ENCODE measurements at places on chromosomes 6 and 20. TPM values are rescaled to one million over a fixed set of nuclear protein-coding genes. Genes with fewer than 3 reads are reported as not detected.

DTNBP1 gene
- total RNA-seq: 8.1 TPM

LY86 gene
- total RNA-seq: not detected

ADTRP gene
- 5.3 TPM for total RNA-seq

PABPC1L gene
- 2.9 TPM for total RNA-seq

GPR31 gene
- total RNA-seq: not detected

PPP1R3G gene
- 0.32 TPM for total RNA-seq

C20orf204 gene
- total RNA-seq: 3.0 TPM

DPPA5 gene
- total RNA-seq: not detected

REM1 gene
- not detected for total RNA-seq

SLC16A10 gene
- total RNA-seq: not detected

SPATS1 gene
- not detected for total RNA-seq

GABRR1 gene
- total RNA-seq: not detected

MMUT gene
- total RNA-seq: 17.2 TPM

PKIB gene
- total RNA-seq: 0.97 TPM

HCRTR2 gene
- total RNA-seq: not detected

EYA4 gene
- 0.61 TPM for total RNA-seq

HLA-DOA gene
- total RNA-seq: not detected

UST gene
- total RNA-seq: 0.76 TPM

COX4I2 gene
- not detected for total RNA-seq

CASP8AP2 gene
- 18.2 TPM for total RNA-seq

SMPDL3A gene
- total RNA-seq: 5.0 TPM

PSMF1 gene
- total RNA-seq: 27.3 TPM

LRRC73 gene
- 0.32 TPM for total RNA-seq

CST7 gene
- not detected for total RNA-seq

CDH4 gene
- under 0.01 TPM for total RNA-seq

ISM1 gene
- total RNA-seq: not detected

ZNF512B gene
- total RNA-seq: 8.2 TPM

HMGCLL1 gene
- total RNA-seq: not detected

TGM3 gene
- not detected for total RNA-seq

BPIFB4 gene
- total RNA-seq: not detected

SAMD10 gene
- total RNA-seq: 2.6 TPM

All from epithelial cell of umbilical artery (primary cell).